ENCODE measurements at places on chromosomes 5 and 9. TPM values are rescaled to one million over a fixed set of nuclear protein-coding genes. Genes with fewer than 3 reads are reported as not detected.
A peak's percentile ranks its signal among the peaks of the same experiment; 100 is the strongest.

GRCh38 chr9:122498883-122499288 lies 11.7 kb upstream of the OR1J2 start:
- DNase-seq: peak; percentile 56

The NEURL1B gene
- total RNA-seq: 1.6 TPM

The CNTNAP3B gene
- total RNA-seq: 80.4 TPM

DNA sequence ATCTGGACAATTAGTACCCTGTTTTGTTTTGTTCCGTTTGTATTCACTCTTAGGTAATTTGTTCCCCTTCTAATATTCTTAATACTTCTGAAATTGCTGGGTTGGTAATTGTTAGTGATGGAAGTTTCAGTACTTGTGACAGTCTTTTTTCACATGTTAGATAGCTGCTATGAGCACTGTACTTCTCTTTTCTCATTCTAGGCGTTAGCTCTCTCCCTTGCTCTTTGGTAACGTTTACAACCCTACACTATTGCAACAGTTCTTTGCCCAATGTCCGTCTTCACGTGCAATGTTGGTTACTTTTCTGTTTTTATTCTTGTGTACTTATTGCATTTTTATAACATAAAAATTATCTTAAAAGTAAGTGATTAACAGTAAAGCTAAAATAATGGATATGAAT lies 1509.0 kb downstream of the MAT2B start:
- no peak for DNase-seq

- DNase-seq: no peak
Observed at GRCh38 chr5:158869092-158869491, 230.6 kb downstream of the EBF1 start.

- no peak for DNase-seq
Observed at GRCh38 chr9:75607521-75607920, 283.0 kb upstream of the PCSK5 start.

GRCh38 chr5:148791334-148791667 lies 35.1 kb upstream of the ADRB2 start:
- peak; percentile 12 for DNase-seq

GRCh38 chr9:133737774-133738639 lies at the start of gene SARDH:
Gene SARDH (minus strand): TSS chr9:133738352. CDS start chr9:133734173, 4,179 bp downstream.
- DNase-seq: peak; percentile 44

DNA sequence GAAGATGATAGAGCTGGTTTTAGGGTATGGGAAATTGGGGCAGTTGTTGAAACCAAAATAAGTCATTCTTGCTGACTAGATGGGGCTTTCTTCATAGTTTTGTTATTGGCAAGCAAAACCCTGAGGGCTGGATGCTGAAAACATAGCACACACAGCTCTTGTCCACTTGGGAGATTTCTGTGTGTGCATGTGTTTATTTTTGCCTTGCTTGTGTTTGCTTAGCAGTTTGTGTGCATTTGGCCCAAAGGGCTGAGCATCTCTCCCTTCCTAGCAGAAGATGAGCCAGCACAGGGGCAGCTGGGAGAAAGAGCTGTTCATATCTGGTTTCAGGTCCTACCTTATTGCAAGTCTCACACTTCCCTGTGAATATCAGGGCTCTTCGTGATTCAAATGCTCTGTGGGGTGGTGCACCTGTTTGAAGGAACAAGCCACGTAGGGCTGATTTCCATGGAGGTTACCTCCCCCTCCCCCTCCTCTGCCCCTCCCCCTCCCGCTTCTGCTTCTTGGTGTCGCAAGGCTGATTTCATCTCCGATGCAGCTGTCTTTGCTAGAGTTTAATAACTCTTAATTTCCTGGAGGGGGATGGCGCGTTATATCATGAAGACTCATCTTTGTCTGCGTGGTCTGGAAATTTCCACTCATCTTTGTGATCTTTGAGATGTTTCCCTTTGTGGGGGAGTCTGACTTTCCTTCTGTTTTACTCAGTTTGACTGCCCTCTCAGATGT lies 296.5 kb downstream of the ARHGAP26 start:
- no peak for DNase-seq

DNA sequence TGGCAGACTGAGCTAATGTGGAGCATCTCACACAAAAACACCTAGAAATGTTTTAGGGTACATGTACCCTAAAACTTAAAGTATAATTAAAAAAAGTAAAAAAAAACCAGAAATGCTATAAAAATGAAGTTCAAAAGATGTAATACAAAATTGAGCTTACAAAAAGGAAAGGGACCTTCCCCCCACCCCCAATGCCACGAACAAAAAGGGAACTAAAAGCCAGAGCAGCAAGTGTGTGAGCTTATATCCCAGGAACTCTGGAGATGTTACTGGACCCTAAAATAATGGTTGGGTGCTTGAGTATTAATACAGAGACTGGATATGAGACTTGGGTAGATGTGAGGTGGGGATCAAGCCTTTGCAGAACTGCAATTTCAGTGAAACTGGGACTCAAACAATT lies 11.0 kb downstream of the SPATA9 start:
- DNase-seq: no peak

The ACER2 gene
- total RNA-seq: 7.3 TPM

The PDE8B gene
- total RNA-seq: not detected

The SLC36A3 gene
- not detected for total RNA-seq
